ENCODE measurements at places on chromosomes 2 and 18. TPM values are rescaled to one million over a fixed set of nuclear protein-coding genes. Genes with fewer than 3 reads are reported as not detected.

- no peaks in the 10 kb centered on the region for H3K4me1 ChIP-seq
- H3K4me3 ChIP-seq, result no peak overlapping the region
- no peaks in the 10 kb centered on the region for H3K36me3 ChIP-seq
- peaks cover under 1% of the 10 kb centered on the region for H3K27me3 ChIP-seq
- no peak overlapping the region for H3K27ac ChIP-seq
- DNase-seq, result no peak
These were observed 217.8 kb upstream of the MEIS1 start for GRCh38 chr2:66217039-66217585.

- H3K4me3 ChIP-seq, result no peak overlapping the region
- no peaks in the 10 kb centered on the region for H3K36me3 ChIP-seq
- no peak overlapping the region for H3K27ac ChIP-seq
- peaks cover 4% of the 10 kb centered on the region for H3K4me1 ChIP-seq
- H3K27me3 ChIP-seq, result no peaks in the 10 kb centered on the region
- DNase-seq, result no peak
These were observed 122.5 kb upstream of the RND3 start for GRCh38 chr2:150609831-150610582.

DNA sequence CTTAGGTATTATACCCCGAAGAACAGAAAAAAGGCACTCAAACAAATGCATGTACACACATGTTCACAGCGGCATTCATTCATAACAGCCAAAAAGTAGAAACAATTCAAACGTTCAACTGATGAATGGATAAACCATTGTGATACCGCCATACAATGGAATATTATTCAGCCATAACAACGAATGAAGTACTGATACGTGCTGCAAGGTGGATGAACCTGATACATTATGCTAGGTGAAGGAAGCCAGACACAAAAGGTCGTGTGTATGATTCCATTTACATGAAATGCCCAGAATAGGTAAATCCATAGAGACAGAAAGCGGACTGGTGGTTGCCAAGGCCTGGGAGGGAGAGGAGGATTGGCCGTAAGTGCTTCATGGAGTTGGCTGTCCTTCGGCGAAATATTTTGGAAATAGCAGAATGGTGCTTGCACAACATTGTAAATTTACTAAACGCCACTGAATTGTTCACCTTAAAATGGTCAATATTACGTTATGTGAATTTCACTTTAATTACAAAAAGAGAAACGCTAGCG, 750 bp upstream of the RMP24 start:
- peaks cover 2% of the 10 kb centered on the region for H3K4me1 ChIP-seq
- H3K4me3 ChIP-seq, result peak overlapping the region; percentile 95
- peaks cover 15% of the 10 kb centered on the region for H3K36me3 ChIP-seq
- H3K27ac ChIP-seq, result peak overlapping the region; percentile 91
- DNase-seq, result no peak

RBM45 gene
- 17.2 TPM for polyA plus RNA-seq

DNA sequence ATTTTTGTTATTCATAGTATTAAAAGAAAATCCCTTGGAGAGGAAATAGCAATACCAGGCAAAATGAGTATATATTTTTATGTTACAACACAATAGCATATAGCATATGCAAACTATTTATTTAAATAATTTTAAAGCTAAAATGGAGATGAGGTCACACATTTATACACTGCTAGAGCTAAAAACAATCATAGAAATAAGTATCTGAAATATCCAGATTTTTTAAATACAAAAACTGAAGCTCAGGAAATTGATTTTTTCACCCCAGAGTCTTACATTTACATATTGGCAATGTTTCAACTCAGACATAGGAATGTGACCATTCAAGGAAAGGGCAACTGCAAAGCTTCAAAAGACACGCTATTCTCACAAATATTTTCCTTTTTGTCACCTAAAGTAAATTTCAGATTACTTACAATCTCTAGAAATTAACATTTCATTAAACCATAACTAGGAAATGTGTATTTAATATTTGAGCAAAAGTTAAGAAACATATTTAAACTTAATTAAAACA, 8.9 kb downstream of the TFPI start:
- H3K4me1 ChIP-seq, result peaks cover 16% of the 10 kb centered on the region
- no peak overlapping the region for H3K4me3 ChIP-seq
- no peak overlapping the region for H3K27ac ChIP-seq
- H3K36me3 ChIP-seq, result peaks cover 3% of the 10 kb centered on the region
- DNase-seq, result no peak

CXCR1 gene
- 0.01 TPM for polyA plus RNA-seq

C2orf66 gene
- 0.24 TPM for polyA plus RNA-seq

GRCh38 chr2:109454765-109455394, 158.9 kb downstream of the SEPTIN10 start:
- H3K36me3 ChIP-seq, result no peaks in the 10 kb centered on the region
- no peaks in the 10 kb centered on the region for H3K4me1 ChIP-seq
- H3K4me3 ChIP-seq, result no peak overlapping the region
- H3K27me3 ChIP-seq, result no peaks in the 10 kb centered on the region
- DNase-seq, result no peak

- DNase-seq, result no peak
- H3K27me3 ChIP-seq, result no peaks in the 10 kb centered on the region
- H3K4me1 ChIP-seq, result no peaks in the 10 kb centered on the region
- H3K27ac ChIP-seq, result no peak overlapping the region
These were observed 19.7 kb upstream of the DYNC2LI1 start for GRCh38 chr2:43754180-43754579.

AKAIN1 gene
- polyA plus RNA-seq, result 0.12 TPM
